ENCODE measurements at places on chromosomes 16 and 17.
A peak's percentile ranks its signal among the peaks of the same experiment; 100 is the strongest.

GRCh38 chr17:76625496-76625895 is 18.1 kb downstream of the ST6GALNAC1 start:
- DNase-seq, result no peak

- no peak for DNase-seq
Observed at GRCh38 chr16:72569677-72570076, 397.7 kb upstream of the PMFBP1 start.

- no peak for DNase-seq
Observed at GRCh38 chr17:353213-353837, 718 bp upstream of the RPH3AL start.

GRCh38 chr16:83994087-83994486 is 26.0 kb downstream of the NECAB2 start:
- no peak for DNase-seq

GRCh38 chr17:76671912-76672262 is 28.3 kb upstream of the ST6GALNAC1 start:
- no peak for DNase-seq

DNA sequence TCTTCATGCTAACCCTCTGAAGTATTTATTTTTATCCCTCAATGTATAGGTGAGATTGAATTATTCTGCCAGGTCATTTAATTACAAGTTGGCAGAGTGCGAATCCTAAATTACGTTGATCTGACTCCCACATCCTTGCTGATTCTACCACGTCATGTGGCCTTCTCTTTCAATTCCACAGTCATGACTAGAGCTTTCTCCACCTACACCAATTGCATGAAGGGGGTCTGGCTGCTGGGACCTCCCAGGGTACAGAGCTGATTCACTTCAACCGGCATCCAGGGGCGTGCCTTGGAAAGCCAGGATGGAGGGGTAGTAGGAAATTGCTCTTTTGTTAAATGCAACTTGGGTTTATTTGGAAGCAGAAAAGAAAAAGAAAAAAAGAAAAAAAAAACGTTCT is 41.1 kb upstream of the CDH13 start:
- no peak for DNase-seq

DNA sequence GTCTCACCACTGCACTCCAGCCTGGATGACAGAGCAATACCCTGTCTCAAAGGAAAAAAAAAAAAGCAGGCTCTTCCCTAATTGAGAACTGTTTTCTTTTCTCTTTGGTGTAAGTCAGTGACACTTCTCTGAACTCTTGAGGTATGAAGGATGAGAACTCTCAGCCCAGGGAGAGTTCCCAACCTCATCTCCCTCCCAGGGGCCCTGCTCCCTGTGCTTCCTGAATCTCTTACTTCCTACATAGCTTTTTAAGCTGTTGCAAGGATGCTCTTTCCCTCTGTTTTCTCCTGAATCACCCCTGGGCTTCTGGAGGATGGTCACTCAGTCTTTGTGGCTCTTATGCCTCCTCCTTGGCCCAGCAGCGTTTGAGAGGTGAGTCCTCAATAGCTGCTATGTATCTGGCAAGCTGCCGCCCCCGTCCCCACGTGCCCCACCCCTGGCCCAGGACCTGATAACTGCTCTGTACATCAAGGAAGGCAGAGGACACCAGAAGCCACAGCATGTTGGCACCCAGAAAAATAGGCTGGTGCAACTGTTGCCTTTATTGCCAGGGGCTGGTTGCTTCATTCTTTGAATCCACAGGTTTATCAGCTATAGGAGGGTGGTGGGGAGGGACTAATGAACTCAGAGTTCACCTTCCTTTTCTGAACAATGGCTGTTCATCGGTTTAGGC is 24.0 kb downstream of the IGF2BP1 start:
- no peak for DNase-seq

- no peak for DNase-seq
Observed at GRCh38 chr17:77869665-77870132, 88.8 kb upstream of the TNRC6C start.

- no peak for DNase-seq
Observed at GRCh38 chr17:76801706-76802105, 63.8 kb downstream of the MFSD11 start.

DNA sequence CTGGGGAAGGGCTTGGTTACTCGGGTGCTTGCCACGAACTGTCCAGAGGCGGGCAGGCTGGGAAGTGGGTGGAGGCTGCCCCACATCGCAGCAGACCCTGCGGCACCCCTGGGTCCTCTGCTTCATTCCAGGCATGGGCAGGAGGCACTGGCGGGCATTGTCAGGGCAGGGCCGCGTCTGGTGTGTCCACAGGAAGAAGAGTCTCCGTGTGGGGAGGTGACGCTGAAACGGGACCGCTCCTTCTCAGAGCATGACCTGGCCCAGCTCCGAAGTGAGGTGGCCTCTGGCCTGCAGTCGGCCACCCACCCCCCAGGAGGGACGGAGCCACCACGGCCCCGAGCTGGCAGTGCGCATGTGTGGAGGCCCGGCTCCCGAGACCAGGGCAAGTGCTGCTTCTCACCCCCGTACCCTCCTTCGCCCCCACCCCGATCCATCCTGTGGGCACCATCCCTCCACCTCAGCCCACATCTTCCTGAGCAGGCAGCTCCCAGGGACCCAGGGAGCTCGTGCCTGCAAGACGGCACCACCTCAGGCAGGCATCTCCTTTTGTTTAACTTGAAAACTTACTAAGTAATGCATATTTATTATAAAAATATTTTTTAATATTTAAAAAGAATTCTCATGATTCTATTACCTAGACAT is 14.3 kb upstream of the TCF25 start:
- DNase-seq, result no peak

- DNase-seq, result no peak
Observed at GRCh38 chr16:51834794-51835193, 683.7 kb upstream of the SALL1 start.

- no peak for DNase-seq
Observed at GRCh38 chr17:33099252-33099651, 107.6 kb downstream of the SPACA3 start.

DNA sequence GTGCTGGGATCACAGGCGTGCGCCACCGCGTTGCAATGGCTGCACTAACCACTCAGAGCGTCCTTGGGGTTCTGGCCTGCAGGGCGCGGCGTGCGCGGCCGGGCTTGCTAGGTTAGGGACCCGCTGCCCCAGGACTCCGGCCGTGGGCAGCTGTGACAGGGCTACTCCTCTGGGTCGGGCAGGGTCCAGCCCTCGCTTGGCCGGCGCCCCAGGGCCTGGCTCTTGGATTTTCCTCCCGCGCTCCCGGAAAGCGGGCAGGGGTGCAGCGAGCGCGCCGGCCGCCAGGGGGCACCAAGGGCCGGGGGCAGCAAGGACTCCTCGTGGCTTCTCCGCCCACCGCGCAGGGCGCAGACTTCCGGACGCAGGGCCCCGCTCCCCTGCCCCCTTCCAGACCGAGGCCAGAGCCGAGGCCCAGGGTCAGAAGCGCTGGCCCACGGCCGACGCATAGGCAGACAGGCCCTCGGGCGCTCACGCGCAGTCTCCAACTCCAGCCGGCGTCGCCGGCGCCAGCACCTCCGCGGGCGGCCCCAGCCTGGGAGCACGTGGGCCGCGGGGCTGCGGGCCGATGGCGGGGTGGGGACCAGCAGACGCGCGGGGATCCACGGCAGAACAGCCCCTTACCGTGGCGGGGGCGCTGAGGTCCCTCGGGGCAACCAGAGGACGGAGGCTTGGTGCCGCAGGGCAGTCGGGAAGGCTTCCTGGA is 355 bp downstream of the TLE7 start:
- DNase-seq, result no peak

GRCh38 chr17:8391711-8392110 is 5.9 kb downstream of the RNF222 start:
- no peak for DNase-seq

DNA sequence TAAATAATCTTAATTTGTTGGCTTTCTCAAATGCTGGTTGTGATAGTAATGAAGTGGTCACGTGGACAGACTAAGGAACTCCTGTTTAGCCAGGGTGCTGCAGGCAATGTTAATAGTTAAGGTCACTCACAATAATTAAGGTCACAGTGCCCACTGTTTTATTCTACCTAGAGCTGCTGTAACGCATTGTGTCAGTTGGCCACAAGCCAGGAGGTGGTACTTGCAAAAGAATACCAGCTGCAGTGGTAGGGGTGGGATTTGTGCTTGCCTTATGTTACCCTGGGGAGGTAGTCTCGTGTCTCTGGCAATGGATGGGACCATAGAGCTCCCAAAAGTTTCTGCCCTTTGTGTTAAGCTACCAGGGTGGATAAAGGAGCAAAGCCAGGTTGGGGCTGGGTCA is 969.1 kb upstream of the CDH8 start:
- no peak for DNase-seq

GRCh38 chr16:54938212-54939028 is 7.8 kb downstream of the IRX5 start:
- no peak for DNase-seq

DNA sequence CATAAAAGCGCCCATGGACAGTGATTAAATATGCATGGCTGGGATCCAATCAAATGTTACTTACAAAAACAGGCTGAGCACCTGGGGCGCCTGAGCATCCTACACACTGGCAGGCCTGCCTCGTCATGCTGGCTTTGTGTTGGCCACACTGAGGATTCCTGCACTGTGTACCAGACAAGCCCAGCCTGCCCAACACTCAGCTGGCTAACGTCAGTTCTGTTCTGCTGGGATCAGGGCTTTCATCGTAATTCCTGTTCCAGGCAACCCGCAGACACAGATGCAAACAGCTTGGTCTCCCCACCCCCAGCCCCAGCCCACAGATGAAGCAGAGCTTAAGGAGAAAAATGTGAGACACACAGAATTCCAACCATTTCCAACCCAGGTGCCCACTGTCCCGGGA is 30.7 kb downstream of the PIMREG start:
- no peak for DNase-seq

- DNase-seq, result no peak
Observed at GRCh38 chr17:39660397-39661385, 4.5 kb upstream of the TCAP start.

GRCh38 chr17:17819561-17819995 is 17.2 kb downstream of the SREBF1 start:
- peak; percentile 29 for DNase-seq

DNA sequence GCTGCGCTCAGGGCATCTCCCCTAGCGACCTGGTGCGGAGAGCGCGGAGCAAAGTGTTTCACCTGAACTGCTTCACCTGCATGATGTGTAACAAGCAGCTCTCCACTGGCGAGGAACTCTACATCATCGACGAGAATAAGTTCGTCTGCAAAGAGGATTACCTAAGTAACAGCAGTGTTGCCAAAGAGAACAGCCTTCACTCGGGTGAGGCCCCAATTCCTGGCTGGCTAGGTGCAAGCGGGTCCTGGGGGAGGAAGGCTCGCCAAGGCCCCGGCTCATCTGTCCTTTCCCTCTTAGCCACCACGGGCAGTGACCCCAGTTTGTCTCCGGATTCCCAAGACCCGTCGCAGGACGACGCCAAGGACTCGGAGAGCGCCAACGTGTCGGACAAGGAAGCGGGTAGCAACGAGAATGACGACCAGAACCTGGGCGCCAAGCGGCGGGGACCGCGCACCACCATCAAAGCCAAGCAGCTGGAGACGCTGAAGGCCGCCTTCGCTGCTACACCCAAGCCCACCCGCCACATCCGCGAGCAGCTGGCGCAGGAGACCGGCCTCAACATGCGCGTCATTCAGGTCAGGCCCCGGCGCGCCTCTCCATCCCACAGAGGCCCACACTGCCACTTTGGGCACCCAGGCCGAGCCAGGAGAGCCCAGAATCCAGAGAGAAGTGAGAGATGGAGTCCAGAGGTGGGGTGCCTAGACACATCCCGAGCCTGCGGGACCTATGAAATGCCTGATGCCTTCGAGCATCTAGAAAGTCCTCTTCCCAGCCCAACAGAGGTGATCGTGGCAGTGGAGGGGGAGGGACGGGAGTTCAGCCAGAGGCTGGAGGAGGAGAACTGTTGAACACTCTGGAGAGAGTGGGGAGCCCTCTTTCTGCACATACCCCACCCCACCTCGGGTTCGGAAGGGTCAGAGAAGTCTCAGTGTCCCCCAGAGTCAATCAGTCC is 3.3 kb downstream of the LHX1 start:
- DNase-seq, result no peak

- no peak for DNase-seq
Observed at GRCh38 chr17:38673707-38674013, 1.1 kb downstream of the EPOP start.

- no peak for DNase-seq
Observed at GRCh38 chr17:13593757-13594156, 8.0 kb downstream of the HS3ST3A1 start.

- no peak for DNase-seq
Observed at GRCh38 chr17:9071811-9072498, 50.6 kb downstream of the NTN1 start.

DNA sequence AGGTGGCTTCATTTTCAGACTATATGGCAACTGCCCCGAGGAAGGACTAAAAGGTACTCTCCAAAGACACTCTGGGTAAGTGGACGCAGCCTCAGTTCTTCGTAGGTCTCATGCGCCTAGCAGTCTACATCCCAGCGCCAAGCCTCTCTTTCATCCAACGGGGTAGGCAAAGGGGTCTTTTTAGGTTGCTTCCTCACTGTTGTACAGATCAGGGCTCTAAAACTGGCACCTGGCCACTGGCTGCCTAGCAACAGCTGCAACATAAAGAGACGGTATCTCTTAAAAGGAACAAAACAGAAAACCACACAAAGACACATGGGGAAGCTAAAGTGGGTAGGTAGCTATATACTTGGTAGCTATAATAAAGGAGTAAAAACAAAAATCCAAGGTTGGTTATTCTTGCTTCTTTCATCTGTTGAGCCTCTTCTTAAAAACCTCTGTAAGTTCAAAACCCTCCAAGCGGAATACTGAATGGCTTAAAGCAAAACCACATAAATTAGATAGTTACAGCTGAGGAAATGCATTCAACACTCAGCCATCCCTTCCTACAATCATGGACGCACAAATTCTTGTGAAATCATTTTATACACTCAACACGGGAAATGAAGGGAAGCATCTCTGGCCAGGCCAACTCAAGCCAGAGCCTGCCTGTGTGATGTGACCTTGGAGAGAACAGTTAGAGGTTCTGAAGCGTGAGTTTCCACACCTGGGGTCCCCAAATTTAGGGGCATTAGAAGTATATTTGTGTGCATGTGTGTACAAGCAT is 22.7 kb downstream of the CYTH1 start:
- peak; percentile 80 for DNase-seq

- no peak for DNase-seq
Observed at GRCh38 chr16:19179546-19180490, 11.8 kb downstream of the SYT17 start.

All from T-cell (primary cell).